Esophagus squamous epithelium (tissue), 5 donors: ENCODE measurements at places on chromosomes 12 and 14.

GRCh38 chr12:106091446-106091820 is 47.3 kb downstream of the NUAK1 start:
- H3K4me1 ChIP-seq, result peaks cover 61% of the 10 kb centered on the region
- no peaks in the 10 kb centered on the region for H3K36me3 ChIP-seq
- no peak overlapping the region for H3K4me3 ChIP-seq
- DNase-seq, result no peak
- H3K27me3 ChIP-seq, result no peaks in the 10 kb centered on the region

DNA sequence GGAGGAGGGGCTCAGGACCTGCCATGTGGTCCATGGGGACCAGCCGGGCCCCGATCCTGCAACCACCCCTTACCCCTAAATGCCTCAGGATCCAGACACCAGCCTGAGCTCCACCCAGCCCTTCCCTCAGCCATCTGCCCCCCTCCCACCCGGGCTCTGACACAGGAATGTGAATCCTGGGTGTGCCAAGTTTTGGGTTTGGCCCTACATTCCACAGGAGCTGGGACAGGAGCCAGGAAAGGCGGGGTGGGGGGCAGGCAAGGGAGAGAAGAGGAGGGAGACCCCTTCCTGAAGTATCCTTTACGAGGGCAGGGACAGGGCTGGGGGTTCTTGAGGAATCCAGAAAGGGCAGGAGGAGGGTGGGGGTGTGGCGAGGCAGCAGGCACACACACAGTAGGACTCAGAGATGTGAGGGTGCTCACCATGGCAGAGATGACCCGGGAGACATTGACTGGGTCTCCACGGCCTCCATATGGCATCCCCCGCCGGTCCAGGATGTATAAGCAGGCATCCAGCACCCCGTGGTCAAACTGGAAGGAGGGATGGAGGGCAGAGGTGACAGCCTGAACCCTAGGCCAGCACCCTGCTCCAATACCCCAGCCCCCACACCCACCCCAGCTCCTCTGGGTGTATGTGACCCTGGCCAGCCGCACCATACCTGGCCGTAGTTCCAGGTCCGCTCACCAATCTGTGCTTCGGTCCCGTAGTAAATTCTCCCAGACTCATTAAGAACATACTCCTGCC is 3.5 kb downstream of the TGM1 start:
- H3K4me3 ChIP-seq, result peak overlapping the region; percentile 46
- no peak for DNase-seq
- H3K4me1 ChIP-seq, result peaks cover 32% of the 10 kb centered on the region
- H3K27ac ChIP-seq, result peak overlapping the region; percentile 89
- H3K27me3 ChIP-seq, result no peaks in the 10 kb centered on the region

GRCh38 chr12:22122359-22122758 is 76.3 kb downstream of the CMAS start:
- no peak overlapping the region for H3K4me3 ChIP-seq
- H3K4me1 ChIP-seq, result no peaks in the 10 kb centered on the region
- H3K27ac ChIP-seq, result no peak overlapping the region
- no peaks in the 10 kb centered on the region for H3K36me3 ChIP-seq
- no peak for DNase-seq

DNA sequence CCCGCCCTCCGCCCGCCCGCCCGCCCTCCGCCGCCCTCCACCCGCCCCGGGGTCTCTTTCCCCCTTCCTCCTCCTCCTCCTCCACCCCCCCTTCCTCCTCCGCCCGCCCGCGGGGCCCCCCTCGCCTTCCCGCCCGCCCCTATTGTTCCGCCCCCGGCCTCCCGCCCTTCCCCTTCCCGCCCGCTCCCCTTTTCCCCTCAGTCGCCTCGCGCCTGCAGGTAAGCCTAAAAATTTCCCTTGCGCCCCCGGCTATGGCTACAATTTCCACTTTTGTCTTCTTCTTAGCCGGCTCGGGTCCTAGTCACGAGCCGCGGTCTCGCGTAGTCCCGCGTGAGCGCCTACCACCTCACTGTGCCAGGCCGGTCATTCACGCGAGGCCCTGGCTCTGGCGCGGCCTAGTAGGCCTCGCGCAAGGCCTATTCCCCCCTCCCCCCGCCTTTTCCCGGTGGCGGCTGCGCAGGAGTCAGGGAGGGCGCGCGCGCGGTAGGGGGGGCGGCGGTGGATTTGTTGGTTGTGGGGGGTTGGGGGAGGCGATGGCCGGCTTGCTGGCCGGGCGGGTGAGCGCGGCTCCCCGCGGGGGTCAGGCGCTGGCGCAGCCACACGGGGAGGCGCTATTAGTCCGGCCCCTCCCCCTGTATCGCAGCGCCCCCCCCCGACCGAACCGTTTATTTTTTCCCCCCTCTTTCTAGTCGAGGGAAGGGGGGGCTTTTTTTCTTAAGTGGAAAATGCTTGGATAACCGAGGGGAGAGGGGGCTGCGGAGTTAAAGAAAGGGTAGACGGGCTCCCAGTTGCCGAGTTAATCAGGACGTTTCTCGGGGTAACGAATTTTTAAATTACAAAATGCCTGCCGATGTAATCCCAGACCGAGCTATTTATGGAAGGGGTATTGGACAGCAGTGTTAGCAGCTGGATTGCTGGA is 516 bp downstream of the PCBP2 start:
- peak; percentile 49 for DNase-seq
- peak overlapping the region; percentile 90 for H3K4me3 ChIP-seq
- peaks cover 30% of the 10 kb centered on the region for H3K36me3 ChIP-seq

DNA sequence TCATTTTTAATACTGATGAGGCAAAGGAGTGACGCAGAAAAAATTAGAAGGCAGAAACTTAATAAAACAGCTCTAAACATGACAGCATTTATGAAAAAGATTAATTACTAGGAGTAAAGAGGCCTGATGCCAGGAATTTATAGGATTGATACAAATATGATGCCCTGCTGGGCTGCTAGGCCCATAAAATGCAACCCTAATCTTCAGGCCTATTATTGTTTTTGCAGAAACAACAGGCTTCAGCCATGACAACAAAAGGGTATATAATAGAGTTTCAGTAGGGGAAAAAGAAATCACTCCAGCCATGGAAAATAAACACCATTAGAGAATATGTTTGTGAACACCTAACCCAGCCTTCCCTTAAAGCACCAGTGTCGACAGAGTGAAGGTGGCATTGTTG is 50.6 kb downstream of the OTX2 start:
- no peak for DNase-seq
- H3K27me3 ChIP-seq, result no peaks in the 10 kb centered on the region
- H3K4me1 ChIP-seq, result no peaks in the 10 kb centered on the region
- no peak overlapping the region for H3K27ac ChIP-seq
- H3K4me3 ChIP-seq, result no peak overlapping the region

DNA sequence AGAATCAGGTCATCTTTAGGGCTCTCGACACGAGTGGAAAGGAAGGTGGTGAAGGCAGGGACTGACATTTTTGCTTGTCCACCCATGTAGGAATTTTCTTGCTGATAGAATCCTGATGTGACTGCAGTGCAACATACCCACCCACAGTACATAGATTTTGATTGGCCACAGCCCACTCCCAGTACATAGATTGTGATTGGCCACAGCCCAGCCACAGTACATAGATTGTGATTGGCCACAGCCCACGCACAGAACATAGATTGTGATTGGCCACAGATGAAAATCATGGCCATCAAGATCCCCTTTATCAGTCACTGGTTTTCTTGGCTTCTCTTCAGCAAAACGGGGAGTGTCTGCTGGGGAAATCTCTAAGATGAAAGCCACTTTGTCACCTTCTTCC is 1041.5 kb downstream of the AACS start:
- H3K27me3 ChIP-seq, result no peaks in the 10 kb centered on the region
- no peak for DNase-seq
- no peak overlapping the region for H3K4me3 ChIP-seq
- no peak overlapping the region for H3K27ac ChIP-seq
